Activated CD4-positive, CD25-positive, alpha-beta regulatory T cell treated with anti-CD3 and anti-CD28 coated beads, Interleukin-2, amount 50 U/mL, for 16 hours (primary cell): ENCODE measurements at places on chromosomes 13 and 19.

GRCh38 chr19:49616532-49616931 lies 23.4 kb downstream of the RRAS start:
- no peak for DNase-seq

DNA sequence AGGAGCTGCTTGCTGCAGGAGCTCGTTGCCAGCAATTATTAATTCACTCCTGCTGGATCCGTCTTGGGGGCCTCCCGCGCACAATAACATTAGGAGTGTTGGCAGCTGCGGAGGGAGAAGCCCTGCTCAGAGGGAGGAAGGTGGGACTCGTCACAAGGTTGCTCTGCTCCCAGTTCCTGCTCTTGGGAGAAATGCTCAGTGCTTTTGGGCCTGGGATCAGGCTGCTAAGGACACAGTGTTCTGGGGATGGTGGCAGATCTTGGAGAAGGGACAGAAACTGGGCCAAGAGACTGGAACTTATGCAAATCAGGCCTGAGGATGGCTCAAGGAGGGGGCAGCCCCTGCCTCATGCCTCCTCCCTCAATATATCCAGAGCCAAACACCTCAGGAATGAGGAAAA lies 78.9 kb upstream of the OLFM4 start:
- no peak for DNase-seq

- DNase-seq: no peak
These were observed 445.3 kb downstream of the FOXO1 start for GRCh38 chr13:40221131-40221459.

- no peak for DNase-seq
These were observed 7.3 kb downstream of the C19orf53 start for GRCh38 chr19:13781547-13781946.

- no peak for DNase-seq
These were observed 7.1 kb downstream of the NFIX start for GRCh38 chr19:13002166-13002898.
